ENCODE measurements at places on chromosomes 6 and 20.

GRCh38 chr6:162666246-162666645, 61.3 kb downstream of the PRKN start:
- DNase-seq, result no peak

DNA sequence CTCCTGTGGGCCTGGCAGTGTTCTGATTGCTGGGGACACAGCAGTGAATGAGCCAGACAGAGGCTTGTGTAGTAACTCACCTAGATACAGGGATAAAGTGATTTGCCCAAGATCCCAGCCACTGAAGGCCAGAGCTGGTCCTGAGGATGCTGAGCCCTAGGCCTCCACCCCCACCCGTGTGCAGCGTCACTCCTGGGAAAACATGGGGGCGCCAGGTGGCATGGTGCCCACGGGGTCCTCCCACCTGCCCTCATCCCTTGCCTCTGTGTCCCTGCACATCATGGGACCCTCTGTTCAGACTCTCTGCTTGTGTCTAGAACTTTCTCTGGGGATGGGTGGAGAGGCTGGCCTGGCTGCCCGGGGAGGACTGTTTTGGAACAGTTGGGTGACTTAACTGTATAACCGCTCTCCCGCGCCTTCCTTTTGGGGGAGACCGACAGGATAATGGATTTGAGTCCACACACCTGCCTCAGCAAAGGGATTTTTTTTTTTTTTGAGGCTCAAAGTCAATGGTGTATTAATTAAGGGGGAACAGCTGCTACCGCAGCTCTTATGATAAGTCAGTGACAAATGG, 19.6 kb downstream of the LEMD2 start:
- DNase-seq, result no peak

GRCh38 chr6:15675536-15676220, 12.8 kb upstream of the DTNBP1 start:
- no peak for DNase-seq

GRCh38 chr20:51495291-51495690, 47.2 kb downstream of the NFATC2 start:
- DNase-seq, result no peak

DNA sequence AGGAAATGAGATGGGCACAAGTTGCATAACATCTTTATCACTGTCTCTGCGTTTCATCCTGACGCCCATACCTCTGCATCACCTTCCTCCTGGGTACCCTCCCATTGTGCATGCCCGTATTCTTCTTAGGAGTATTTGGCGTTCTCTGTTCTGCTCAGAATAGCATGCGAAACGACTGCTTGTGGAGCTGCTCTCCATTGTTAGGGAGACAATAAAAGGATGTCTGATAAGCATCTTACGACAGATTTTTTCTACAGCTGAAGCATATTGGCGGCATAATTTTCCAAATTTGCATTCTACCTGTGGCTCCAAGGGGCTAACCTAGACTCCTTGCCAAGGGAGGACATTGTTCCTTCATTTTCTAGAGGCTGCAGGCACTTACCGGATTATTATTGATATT, 118.6 kb downstream of the EDN1 start:
- no peak for DNase-seq

GRCh38 chr6:48813836-48814235, 649.2 kb downstream of the MMUT start:
- no peak for DNase-seq

- DNase-seq, result no peak
Measured at GRCh38 chr20:19341348-19342053, 129.1 kb downstream of the SLC24A3 start.

DNA sequence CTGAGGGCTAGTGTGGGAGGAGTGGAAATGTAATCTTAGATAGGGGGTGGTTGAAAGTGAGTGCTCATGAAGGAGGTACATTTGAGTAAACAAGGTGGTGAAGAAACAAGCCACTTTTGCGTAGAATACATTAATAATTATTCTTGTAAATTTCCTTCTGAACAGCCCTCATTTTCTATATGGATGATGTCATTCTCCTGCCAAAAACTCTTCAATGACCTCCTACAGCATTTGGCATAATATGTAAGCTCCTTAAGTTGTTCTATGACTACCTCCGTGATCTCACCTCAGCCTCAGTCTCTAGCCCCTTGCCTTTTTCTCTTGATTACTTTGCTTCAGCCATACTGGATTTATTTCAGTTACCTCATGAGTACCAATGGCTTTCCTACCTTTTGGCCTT, 14.0 kb upstream of the SNAP91 start:
- DNase-seq, result no peak

DNA sequence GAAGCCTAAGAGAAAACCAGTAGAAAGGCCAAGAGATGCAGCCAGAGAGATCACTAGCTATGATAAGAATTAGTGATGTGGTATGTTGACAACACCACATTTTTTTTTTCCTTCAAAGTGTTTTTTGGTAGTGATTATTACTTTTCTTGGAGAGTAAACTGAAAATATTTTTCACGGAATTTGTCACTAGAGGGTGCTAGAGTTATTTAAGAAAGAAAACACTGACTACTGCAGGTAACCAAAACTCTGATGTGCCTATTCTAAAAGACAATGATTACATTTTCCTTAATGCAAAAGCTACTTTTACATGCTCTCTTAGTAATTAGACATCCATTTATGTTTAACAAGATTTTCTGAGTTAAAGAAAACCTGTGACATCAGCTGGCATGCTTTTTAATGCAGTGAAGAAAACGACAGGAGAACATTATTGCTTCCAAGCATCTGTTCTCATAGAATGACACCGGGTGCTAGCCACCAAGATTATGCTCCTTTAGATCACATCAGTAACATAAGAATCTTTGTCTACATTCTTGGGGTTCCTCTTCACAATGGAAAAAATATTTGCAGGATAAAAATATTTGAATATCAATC, 28.8 kb downstream of the RWDD2A start:
- no peak for DNase-seq

GRCh38 chr20:52096117-52096516, 95.5 kb downstream of the ZFP64 start:
- DNase-seq, result no peak

GRCh38 chr6:40816601-40817000, 222.4 kb downstream of the UNC5CL start:
- no peak for DNase-seq

DNA sequence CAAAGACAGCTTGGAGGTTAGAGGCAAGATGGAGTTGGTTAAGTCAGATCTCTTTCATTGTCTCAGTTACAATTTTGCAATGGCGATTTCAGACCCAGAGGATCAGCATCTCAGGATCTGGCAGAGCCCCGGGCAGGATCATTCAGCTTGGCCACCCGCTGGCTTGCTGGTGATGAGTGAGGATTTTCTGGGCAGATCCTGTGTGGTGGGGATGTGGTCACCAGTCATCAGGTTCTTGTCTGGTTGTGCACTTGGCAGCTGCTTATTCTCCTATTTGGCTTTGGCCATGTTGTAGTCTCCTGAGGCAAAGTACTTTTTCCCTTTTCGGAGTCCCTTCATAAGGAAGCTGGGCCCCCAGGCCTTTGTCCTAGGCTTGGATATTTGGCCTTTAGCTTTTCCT, 953.9 kb downstream of the KIF16B start:
- DNase-seq, result no peak

DNA sequence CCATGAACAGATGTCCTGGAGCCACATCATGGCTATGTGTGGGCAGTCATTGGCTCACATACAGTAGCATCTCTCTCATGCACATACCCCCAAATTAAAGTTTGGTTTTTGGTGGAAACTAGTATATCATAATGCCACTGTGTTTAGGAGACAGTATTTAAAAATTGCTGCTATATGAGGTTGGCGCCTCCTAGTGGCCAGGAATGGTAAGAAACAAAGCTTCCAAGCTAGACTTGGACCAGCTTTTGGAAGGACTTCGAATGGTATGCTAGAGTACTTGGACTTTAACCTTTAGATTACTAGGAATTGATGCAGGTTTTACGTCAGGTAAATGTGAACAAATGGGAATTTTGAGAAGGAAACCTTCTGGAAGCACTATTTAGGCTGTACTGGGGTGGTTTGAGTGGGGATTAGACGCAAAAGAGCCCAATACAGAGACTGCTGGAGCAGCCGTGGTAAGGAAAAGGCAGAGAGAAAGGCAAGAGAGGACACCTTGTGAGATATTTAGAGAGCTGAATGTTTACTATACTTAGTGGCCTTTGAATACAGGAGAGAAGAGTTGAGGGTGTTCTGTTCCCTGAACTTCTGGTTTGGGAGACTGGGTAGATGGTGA, 23.8 kb downstream of the PRSS35 start:
- DNase-seq, result no peak

DNA sequence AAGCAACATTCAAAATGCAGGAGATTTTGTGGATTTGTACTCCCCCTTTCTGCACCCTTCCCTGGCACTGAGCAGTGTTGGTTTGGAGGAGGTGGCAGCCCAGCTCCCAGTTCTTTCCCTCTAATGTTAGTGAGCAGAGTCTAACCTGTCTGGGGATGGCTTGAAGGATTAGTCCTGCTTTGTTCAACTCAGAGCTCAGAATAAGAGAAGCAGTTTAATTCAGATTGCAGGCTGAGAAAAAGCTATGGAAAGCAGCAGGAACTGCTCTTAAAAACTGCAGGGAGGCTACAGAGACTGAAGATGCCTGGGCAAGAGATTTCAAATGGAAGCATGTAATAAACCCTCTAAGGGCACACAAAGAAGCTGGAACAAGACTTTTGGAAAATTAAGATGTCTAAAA, 223.4 kb upstream of the GGTLC1 start:
- DNase-seq, result no peak

DNA sequence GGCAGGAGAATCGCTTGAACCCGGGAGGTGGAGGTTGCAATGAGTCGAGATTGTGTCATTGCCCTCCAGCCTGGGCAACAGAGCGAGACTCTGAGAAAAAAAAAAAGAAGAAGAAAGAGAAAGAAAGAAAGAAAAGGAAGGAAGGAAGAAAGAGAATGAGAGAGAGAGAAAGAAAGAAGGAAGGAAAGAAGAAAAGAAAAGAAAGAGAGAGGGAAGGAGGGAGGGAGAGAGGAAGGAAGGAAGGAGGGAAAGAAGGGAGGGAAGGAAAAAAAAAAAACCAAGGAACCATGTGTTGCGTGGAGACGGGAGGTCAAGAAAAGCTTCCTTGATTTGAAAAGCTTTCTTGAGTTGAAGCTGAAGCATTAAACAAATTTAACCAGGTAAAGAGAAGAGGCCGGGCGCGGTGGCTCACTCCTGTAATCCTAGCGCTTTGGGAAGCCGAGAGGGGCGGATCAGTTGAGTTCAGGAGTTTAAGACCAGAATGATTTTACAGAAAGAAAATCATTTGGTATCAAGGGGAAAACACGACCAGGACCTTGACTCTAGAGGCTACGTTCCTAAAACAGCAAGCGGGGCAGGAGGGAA, 90.5 kb upstream of the PRSS16 start:
- DNase-seq, result no peak

DNA sequence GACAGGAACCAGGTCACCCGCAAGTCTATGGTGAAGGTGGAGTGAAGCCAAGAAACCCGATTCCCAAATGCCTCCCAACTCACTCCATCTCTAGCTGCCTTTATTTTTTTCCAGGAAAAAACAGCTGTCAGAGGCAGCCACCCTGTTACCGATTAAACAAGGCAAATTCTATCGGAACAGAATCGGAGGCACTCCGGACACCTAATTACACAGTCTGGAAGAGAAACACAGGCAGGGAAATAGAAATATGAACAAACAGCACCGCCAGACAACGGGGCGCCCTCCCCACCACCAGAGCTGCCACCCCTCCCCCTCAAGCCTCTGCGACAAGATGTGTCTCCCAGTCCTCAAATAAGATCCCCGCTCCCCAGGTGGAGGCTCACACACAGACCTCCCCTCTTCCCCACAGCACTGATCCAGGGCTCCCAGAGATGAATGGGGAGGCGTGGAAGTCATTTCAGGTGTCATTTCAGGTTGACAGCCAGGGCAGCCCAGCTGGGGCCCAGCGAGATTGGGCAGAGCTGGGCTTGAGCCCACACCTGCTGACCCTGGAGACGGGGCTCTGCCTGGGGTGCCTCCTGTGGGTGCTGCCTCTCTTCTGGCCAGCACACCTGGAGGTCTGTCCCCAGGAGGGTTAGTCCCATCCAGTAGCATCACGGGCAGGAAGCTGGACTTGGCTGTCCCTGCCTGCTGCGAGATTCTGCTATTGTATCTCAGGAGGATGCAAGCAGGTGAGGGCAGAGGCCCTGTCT, 19.8 kb upstream of the VSTM2L start:
- no peak for DNase-seq

DNA sequence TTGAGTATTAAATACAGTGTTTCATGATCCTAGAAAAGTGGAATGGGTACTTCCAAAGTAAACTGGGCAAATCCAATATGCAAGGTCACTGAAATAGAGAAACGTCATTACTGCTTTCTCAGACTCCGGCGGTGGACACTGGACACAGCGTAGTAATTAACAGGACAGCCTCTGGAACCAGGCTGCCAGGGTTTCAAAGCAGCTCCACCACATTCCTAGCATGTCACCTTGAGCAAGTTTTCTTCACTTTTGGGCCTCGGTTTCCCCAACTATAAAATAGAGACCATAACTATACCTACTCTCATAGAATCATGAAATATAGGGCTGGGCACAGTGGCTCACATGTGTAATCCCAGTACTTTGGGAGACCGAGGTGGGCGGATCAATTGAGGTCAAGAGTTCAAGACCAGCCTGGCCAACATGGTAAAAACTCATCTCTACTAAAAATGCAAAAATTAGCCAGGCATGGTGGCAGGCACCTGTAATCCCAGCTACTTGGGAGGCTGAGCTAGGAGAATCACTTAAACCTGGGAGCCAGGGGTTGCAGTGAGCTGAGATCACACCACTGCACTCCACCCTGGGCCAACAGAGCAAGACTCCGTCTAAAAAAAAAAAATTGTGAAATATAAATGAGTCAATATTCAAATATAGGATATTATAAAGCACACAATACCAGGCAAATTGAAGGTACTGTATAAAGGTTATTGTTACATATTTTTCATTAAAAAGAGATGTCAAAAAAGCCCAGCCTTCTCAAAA, 24.9 kb downstream of the ARHGAP18 start:
- DNase-seq, result no peak

DNA sequence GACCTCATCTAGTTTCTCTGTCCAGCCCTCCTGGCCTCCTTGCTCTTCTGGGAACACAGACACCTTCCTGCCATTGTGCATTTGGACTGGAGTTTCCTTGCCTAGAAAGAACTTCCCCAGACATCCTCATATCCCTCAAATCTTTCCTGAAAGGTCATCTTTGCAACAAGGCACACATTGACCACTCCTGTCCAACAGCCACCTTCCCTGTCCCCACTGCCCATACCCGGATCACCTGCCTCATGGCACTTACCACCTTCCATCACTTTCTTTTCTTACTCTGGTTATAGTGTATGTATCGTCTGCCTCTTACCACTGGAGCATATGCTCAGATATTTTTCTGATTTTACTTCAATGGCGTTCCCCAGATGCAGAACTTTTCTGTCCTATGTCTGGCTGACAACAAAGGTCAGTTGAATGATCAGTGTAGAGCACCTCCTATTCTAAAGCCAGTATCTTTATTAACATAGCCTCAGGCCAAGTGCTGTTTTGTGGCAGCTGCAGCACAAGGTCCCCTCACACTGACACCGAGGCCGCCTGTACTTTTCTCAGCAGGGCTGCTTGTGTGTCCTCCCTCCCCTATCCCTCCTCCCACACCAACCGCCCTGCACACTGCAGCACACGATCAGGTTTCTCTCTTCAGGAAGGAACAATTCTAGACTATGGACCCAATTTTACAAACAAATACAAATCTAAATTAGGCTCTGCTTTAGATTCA, 4.1 kb downstream of the HLA-C start:
- no peak for DNase-seq

GRCh38 chr6:61887423-61887822, 398.6 kb downstream of the KHDRBS2 start:
- no peak for DNase-seq

Measured in stimulated activated CD4-positive, alpha-beta T cell treated with anti-CD3 and anti-CD28 coated beads, Interleukin-15, amount 100 ng/mL, for 1 hour (primary cell).